NCI-H2081 (cell line): ENCODE measurements at places on chromosomes 16 and 17.

DNA sequence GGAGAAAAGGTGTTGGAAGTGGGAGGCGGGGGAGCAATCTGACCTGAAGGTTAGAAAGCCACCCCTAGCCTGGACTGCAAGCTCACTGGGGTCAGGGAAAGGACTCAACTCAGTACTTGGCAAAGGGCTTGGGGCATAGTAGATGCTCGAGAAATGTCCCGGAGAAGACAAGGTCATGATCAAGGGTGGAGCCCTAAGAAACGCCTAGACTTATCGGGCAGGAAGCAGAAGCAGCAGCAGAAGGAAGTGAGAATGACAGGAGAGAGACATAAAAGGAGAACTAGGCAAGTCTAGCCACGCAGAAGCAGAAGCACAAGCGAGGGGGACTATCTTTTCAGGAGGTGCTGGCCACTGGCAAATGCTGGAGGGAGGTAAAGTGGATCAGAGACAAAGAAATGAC, 10.2 kb downstream of the COTL1 start:
- no peak for DNase-seq

DNA sequence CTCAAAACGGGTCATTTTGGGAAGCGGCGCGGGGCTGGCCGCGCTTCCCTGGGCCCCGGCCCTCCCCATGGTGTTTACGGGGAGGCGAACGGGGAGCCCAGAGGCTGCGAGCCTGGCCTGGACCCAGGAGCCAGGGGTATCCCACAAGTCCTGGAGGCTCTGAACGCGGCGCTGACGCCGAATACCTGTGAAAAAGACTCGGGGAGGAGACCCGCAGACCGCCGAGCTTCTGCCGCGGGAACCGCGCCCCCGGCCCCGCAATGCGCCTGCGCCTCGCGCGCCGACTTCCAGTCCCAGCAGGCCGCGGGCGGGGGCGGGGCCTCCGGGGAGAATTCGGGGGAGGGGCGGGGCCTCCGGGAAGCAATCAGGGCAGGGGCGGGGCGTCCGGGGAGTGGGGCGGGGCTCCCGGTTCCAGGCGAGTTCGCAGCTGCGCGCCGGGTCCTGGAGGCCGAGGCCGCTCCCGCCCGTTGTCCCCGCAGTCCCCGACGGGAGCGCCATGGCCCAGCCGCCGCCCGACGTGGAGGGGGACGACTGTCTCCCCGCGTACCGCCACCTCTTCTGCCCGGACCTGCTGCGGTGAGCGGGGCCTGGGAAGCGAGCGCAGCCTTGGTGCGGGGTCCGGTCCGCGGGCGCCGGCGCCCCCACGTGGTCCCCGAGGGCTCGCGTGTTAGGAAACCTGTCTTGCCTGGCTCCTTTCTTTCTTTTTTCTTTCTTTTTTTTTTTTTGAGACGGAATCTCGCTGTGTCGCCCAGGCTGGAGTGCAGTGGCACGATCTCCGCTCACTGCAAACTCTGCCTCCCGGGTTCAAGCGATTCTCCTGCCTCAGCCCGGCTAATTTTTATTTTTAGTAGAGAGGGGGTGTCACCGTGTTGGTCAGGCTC, at the start of gene DECR2:
DECR2 (plus strand) TSS at position 418 of the 881 bp plus-strand sequence; CDS start at position 497, 79 bp downstream.
- DNase-seq, result peak; percentile 92

GRCh38 chr16:28985211-28986041, 574 bp downstream of the LAT start:
- no peak for DNase-seq

- DNase-seq, result no peak
Measured at GRCh38 chr17:57632294-57632693, 112.8 kb downstream of the CCDC182 start.

GRCh38 chr17:75763613-75764416, 1.2 kb downstream of the GALK1 start:
- no peak for DNase-seq

DNA sequence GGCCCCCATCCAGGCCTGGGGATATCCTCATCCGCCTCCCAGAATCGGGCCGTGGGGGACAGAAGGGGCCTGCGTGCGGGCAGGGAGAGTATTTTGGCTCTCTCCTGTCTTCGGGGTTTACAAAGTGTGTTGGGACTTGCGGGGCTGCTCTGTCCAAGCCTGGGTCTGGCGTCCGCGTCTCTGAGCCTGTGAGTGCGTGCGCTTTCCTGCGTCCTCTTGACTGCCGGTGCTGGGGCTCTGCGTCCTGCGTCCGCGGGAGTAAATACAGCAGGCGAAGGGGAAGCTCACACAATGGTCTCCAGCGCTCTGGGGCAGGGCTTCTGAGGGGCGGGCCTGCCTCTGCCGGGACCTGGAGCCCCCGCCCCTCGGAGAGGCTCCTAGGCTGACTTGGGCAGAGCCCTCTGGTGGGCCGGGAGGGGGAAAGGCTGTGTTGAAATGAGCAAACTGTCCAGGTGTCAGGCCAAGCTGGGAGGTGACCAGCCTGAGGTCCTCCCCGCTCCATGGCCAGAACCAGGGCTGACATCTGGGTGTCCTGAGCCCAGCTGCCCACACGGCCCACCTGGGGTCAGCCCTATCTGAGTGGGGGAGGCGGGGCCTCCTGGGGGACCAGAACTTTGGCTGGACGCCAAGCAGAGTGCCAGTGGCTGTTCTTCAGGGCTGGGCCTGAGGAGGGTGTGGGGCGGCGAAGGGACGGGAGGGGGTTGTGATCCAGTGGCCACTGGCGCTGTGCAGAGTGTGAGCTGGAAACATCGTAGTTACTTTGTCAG, 233.6 kb downstream of the SEC14L1 start:
- peak; percentile 23 for DNase-seq

GRCh38 chr17:79276821-79277220, 202.2 kb downstream of the ENGASE start:
- no peak for DNase-seq

- DNase-seq, result no peak
Measured at GRCh38 chr16:50281391-50282009, 15.1 kb downstream of the ADCY7 start.

GRCh38 chr17:41812381-41813151, at the start of gene FKBP10:
Gene FKBP10, plus strand, starts transcription at chr17:41813004. Its CDS starts 31 bp downstream, at chr17:41813035.
- peak; percentile 58 for DNase-seq

DNA sequence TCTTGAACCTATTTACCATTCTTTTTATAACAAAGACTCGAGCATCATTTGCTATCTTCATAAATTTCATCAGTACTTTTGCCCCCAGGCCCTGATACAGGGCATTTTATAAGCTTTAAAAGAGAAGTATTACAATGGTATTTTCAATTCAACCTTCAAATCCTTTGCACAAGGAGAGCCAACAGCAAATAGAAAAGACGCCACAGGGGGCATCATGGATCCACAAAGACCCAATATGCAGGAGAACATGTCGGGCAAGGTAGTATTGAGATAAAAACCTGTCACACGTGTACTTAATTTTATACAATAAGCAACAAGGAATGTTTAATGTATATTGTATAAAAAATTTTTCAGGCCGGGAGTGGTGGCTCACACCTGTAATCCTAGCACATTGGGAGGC, 10.2 kb downstream of the MAP3K14 start:
- DNase-seq, result no peak

- no peak for DNase-seq
Measured at GRCh38 chr16:88753602-88754001, 31.4 kb downstream of the PIEZO1 start.

- no peak for DNase-seq
Measured at GRCh38 chr17:49515196-49515770, 20.2 kb downstream of the NGFR start.

DNA sequence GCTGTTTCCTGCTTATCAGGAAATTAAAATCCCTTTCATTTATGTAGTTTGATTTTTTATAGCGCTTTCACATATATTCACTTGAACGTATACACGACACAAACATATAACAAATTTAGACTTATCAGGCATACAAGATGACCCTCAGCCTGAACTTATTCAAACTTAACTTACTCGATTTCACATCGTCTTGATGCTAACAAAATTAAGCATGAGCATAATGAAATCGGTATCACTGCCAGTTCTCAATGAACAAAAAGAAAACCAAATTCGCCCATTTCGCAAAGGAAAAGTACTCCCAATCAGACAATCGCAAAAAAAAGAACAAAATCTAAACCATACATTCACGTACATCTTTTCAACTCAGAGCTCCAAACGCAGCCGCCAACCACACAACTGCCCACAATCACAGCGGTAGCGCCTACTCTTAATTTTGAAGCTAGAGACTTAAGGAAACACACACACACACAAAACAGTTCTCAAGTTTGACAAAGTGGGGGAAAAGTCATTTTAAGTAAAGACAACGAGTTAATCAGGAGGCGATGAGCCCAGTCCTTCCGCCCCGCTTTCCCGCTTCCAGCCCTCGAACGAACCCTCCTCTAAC, 1.1 kb downstream of the GJC1 start:
- peak; percentile 48 for DNase-seq

DNA sequence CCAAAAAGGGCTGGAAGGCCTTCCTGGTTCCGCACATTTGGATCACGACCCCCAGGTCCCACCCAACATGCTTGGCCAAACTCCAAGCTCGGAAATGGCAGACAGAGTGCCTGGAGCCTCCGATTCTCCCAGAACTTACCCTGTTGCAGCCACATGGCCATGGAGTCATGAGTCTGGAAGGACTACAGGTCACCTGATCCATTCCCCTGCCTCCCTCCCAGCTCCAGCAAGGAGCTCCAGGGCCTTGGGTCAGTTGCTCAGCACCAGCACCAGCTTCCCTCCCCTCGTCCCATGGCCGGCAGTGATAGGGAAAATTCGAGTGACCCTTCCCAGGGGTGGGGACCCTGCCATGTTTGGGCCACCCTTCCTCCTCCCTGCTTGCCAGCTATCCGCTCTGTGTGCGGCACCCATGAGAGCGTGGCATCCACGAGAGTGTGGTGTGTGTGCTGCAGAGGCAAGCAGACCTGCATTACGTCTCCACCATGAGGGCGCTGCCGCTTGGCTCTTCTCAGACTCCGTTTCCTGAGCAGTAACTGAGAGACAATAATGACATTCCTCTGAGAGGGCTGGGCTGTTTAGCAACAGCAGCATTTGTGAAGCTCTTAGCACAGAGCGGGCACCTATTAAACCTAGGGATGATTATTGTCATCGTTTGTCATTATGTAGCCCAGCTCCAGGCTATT, 21.3 kb upstream of the RPL38 start:
- DNase-seq, result peak; percentile 49

GRCh38 chr17:44222112-44222869, 2.8 kb upstream of the UBTF start:
- DNase-seq, result peak; percentile 93

- DNase-seq, result no peak
Measured at GRCh38 chr17:58384897-58385296, 32.4 kb downstream of the RNF43 start.

DNA sequence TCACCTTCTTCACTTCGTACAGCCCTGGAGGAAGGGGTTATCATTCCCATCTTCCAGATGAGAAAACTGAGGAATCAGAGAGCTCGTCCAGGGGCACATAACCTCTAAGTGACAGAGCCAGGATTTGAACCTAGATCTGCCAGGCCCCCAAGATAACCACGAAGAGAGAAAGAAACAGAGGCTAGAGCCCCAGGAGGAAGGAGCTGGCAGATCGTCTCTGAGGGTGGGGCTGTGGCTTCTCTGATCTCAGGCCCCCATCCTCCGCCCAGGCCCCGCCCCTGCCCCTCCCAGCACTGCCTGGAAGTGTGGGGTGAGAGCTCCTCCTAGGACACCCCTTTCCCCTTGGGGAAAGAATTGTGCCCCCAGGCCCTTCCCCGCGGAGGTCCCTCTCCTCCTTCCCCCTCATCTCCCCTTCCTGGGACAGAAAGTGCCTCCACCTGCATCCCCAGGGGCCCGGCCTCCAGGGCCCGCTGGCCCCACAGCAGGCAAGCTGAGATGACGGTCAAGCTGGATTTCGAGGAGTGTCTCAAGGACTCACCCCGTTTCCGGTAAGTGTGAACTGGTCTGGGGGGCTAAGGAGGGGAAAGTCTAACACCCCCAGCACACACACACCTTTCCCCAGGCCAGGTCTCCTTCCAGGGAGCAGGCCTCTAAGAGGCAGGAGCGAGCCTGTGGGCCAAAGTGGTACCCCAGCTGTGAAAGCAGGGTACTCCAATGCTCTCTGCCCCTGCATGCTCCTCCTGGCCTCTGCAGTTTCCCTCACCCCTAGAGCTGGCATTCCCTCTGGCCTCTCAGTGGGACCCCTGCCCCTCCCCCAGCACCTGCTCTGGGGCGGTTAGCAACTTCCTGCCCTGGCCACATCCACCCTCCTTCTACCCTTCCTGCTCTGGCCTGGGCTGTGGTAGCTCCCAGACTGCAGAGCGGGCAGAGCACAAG, at the start of gene ACAP1:
ACAP1 (plus strand) TSS at position 290 of the 936 bp plus-strand sequence; CDS start at position 496, 206 bp downstream.
- DNase-seq, result no peak

GRCh38 chr17:35765756-35766488, 5.2 kb downstream of the C17orf50 start:
- no peak for DNase-seq

DNA sequence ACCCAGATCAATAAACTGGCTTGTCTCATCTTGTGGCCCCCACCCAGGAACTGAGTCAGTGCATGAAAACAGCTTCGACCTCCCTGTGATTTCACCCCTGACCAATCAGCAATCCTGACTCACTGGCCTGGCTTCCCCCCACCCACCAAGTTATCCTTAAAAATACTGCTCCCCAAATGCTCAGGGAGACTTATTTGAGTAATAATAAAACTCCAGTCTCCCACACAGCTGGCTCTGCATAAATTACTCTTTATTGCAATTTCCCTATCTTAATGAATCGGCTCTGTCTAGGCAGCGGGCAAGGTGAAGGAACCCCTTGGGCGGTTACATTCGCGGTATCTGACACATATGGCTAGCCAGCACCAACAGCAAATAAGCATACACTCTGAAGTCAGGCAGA, 9.8 kb upstream of the RABEP1 start:
- no peak for DNase-seq

GRCh38 chr16:2002406-2003230, 7.0 kb downstream of the ZNF598 start:
- no peak for DNase-seq

GRCh38 chr16:12784076-12784475, 19.6 kb downstream of the CPPED1 start:
- no peak for DNase-seq

DNA sequence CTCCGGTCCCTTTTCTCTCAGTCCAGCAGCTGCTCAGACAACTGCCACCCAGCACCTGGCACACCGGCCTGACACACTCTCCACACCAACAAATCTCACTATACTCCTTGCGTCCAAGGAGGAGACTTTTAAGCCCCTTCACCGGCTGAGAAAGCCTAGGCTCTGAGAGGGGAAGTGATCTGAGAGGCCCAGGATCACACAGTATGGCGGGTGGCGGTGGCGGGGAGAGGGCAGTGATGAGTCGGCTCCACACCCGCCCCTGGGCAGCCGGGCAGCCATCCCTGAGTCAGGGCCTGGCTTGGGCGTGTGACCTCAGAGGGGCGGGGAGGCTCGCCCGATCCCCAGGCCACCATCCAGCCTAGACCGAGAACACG, 569 bp downstream of the FLII start:
- DNase-seq, result no peak

DNA sequence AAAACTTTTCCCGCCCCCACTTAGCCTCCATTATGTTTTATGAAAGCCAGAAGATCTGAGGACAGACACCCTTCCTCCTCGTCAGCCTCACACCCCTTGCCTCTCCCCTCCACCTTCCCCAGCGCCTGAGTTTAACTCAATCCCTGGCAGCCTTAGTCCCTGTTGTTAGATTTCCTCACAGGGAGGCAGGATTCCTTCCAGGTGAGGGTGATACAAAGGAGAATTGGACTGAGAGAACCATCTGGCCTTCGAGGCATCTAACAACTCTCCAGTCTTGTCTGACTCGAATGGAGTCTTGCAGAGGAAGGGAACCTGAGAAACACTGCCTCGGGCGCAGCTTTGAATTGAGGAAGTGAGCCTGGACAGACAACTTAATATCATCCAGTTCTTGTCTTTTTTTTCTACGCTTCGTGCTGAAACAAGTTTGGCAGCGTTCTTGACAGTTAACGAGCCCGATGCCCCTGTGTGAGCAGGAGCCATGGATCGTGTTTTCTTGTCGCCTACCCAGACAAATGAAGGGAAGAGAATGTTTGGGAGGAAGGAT, 1.3 kb upstream of the ZNF768 start:
- DNase-seq, result no peak

GRCh38 chr16:17887963-17888362, 417.2 kb upstream of the XYLT1 start:
- DNase-seq, result no peak
